Colonic mucosa (tissue), 4 donors: ENCODE measurements at places on chromosomes 1 and 21. TPM values are rescaled to one million over a fixed set of nuclear protein-coding genes. Genes with fewer than 3 reads are reported as not detected.

The NUF2 gene
- 6.8 TPM for total RNA-seq

The GBP2 gene
- total RNA-seq, result 20.1 TPM

The DNASE2B gene
- 0.82 TPM for total RNA-seq

The BEND5 gene
- total RNA-seq, result 0.57 TPM

The PTAFR gene
- total RNA-seq, result 2.2 TPM

The PRMT2 gene
- total RNA-seq, result 67.8 TPM

The MTOR gene
- total RNA-seq, result 50.2 TPM

The CD1E gene
- total RNA-seq, result 0.24 TPM

The CREG1 gene
- total RNA-seq, result 72.7 TPM

The PROX1 gene
- total RNA-seq, result 14.7 TPM

DNA sequence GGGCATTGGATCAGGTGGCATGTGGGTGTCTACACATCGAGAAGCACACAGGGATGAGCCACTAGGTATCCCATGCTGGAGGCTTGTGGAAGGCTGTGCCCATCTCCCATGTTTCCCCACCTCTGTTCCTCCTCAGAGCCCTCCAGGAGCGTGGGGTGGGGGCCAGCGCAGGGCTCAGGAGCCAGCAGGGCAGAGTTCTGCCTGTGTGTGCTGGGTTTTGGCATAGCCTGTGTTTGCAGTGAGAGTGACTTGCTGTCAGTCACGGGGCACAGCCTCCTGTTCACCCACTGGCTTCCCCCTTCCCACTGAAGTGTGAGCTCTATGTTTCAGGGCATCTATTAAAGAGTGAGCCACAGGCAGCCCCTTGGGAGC, 10.4 kb downstream of the IBA57 start:
- no peaks in the 10 kb centered on the region for H3K36me3 ChIP-seq
- H3K4me3 ChIP-seq, result no peak overlapping the region
- no peak overlapping the region for H3K27ac ChIP-seq
- H3K4me1 ChIP-seq, result no peaks in the 10 kb centered on the region

DNA sequence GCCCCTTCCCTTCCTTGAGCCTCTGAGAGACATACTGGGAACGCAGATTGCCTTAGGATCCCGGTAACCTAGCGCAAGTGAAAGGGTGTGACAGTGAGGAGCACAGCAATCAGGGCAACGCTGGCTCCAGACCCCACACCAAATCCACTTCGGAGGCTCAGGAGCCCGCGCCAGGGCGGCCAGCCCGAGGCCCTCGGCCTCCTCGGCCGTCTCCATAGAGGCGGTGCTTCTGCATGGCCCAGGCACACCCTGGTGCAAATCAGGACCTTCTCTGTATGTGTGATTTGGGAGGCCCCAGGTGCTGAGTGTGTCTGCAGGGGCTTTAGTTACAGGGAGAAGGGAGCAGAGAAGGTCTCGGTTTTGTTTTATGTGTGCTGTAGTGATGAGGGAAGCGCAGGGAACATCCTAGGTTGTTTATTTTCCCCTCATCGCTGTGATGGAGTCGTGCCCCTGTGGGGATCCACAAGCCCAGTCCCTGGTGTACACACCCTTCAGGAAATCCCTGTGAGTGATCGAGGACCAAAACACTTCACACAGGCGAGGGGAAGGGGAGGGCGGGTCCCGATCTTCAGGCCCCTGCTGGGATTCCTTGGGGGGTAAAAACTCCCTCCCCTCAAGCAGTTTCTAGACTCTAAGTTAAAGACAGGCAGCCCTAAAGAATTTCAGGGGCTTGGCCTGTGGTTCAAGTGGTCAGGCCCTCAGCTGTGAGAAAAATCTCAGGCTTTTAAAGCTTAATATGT, 9.4 kb downstream of the KIAA1614 start:
- DNase-seq, result no peak
- H3K4me3 ChIP-seq, result no peak overlapping the region
- H3K27ac ChIP-seq, result no peak overlapping the region
- H3K36me3 ChIP-seq, result no peaks in the 10 kb centered on the region

DNA sequence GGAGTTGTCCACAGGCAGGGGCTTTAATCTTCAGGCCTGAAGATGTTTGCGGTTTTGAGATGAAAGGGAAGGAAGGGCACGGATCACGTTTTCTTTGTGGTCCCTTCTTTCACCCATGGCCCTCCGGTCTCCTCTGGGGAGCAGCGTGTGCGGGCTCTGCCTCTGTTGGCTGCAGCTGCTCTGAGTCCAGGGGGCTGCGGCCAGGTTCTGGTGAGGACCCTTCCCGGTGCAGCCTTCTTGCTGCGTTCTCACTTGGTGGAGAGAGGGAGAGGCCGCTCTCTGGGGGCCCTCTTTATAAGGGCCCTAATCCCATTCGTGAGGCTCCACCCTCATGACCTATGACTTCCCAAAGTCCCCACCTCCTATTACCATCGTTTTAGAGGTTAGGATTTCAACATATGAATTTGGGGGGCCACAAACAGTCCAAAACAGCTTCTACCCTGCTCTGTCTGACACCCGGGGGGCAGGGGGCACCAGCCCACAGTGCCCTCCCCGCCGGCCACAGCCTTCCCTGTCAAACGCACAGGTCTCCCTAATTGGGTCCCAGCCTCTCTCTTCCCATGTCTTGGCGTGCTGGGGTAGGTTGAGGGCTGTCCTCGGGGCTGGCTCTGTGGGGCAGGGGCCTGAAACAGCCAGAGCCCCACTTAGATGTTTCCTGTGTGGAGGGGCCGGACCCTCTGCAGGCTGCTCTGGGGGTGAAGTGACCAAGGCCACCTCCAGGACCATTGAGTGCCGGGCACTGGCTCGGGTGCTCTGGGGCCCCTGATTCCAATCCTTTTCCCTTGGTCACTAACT, 100.1 kb upstream of the C1orf174 start:
- H3K4me1 ChIP-seq, result no peaks in the 10 kb centered on the region
- no peaks in the 10 kb centered on the region for H3K27me3 ChIP-seq
- no peaks in the 10 kb centered on the region for H3K36me3 ChIP-seq

DNA sequence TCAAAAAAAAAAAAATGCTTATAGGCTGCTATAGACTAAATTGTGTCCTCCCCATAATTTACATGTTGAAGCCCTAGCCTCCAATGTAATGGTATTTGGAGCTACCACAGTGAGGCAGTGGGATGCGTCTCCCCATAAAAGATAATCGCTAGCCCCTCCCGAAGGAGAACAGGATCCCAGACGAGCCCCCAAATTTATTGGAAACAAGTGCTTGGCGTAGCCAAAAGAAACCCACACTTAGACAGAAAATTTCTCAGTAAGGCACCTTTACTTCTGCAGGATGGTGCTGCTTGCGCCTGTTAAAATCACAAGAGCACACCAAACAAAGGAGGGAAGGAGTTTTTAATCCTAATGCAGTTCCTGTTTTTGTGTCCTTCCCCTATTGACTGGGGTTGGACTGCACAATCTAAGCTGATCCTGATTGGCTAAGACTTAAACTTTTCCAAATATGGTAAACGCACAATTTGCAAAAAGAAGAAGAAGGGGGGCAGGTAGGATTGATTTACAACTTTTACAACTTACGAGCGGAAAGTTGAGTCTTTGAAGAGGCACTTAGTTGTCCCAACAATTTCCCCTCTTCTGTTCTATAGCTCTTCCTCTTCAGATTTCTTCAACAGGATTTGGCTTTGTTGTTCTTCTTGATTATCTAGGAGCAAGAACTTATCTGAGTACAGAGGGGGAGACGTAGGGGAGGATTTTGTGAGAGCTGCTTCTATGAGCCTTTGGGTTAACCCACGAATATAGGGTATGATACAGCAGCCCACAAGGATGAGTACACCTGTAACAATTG, 3.0 kb upstream of the IPP start:
- no peak overlapping the region for H3K4me3 ChIP-seq
- no peak overlapping the region for H3K27ac ChIP-seq
- no peak for DNase-seq
- H3K4me1 ChIP-seq, result no peaks in the 10 kb centered on the region

DNA sequence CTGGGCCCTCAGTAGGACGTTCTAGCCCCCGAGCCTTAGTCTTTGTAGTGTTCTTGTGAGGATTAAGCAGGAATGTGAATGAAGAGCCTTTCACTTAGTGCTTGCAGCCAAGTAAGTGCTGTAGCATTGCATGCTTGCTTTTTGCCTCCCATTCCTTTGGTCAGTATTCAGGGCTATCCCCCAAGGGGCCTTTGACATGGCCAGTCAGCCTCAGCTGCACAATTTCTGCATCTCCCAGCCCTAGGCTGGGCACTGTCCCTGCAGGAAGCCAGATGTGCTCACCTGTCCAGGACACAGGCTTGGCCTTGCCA, 30.5 kb downstream of the SOX13 start:
- peaks cover 17% of the 10 kb centered on the region for H3K4me1 ChIP-seq
- peak overlapping the region; percentile 57 for H3K27ac ChIP-seq
- no peak overlapping the region for H3K4me3 ChIP-seq

GRCh38 chr1:43779266-43779665, 71.9 kb downstream of the ST3GAL3 start:
- H3K27ac ChIP-seq, result no peak overlapping the region
- DNase-seq, result no peak
- H3K27me3 ChIP-seq, result no peaks in the 10 kb centered on the region
- H3K36me3 ChIP-seq, result no peaks in the 10 kb centered on the region
- H3K4me3 ChIP-seq, result no peak overlapping the region

DNA sequence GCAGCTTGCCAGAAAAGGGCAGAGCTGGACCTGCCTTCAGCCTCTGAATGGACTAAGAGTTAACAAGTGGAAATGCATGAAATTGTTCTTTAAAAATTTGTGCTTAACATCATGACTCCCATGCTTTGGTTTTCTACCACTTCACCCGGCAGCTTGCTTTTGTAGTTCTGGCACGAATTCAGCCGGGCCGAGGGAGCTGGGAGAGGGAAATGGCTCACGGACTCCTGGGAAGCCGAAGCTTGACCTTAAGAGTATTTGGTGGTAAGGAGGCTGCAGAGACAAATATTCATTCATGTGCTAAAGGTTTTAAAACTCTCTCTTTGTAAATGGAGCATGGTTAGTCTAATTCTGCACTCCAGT, 17.2 kb upstream of the GFI1 start:
- H3K36me3 ChIP-seq, result no peaks in the 10 kb centered on the region
- H3K27ac ChIP-seq, result no peak overlapping the region
- no peaks in the 10 kb centered on the region for H3K27me3 ChIP-seq
- H3K4me3 ChIP-seq, result no peak overlapping the region
- no peaks in the 10 kb centered on the region for H3K4me1 ChIP-seq
- DNase-seq, result no peak

DNA sequence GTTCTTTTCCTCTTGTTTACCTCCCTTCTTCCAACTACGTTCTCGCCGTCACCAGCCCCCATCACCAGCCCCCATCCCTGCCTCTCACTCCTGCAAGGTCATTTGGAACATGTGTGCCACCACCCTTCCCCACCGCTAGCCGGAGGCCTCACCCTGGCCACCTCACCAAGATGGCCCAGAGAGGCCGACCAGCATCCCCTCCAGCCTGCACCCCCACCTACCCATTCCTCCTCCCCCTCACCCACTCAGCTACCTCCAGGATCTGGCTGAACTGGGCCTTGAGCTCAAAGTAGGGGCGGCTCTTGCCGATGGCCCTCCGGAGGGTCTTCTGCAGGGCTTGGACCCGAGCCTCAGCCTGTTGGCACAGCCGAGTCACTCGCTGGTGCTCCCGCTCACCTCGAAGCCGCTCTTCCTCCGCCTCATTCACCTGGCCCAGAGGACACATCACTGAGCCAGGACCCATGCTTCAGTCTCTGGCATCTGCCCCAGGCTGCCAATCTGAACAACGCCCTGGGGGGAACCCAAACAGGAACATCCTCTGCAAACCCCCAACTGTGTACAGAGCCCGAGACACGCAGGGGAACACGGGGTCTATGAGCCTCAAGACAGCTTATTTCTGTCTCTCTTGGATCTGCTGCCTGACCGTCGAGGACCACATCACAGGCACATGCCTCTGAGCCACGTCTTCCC, 12.8 kb downstream of the SH3BP5L start:
- DNase-seq, result no peak
- H3K27ac ChIP-seq, result no peak overlapping the region
- H3K36me3 ChIP-seq, result peaks cover 4% of the 10 kb centered on the region

GRCh38 chr1:232109391-232109790, 482.8 kb downstream of the DISC1 start:
- no peaks in the 10 kb centered on the region for H3K4me1 ChIP-seq
- H3K27me3 ChIP-seq, result no peaks in the 10 kb centered on the region

GRCh38 chr1:53246261-53247134, 8.2 kb upstream of the MAGOH start:
- no peaks in the 10 kb centered on the region for H3K4me1 ChIP-seq
- no peak overlapping the region for H3K27ac ChIP-seq
- no peak overlapping the region for H3K4me3 ChIP-seq
- H3K27me3 ChIP-seq, result no peaks in the 10 kb centered on the region
- no peak for DNase-seq
- no peaks in the 10 kb centered on the region for H3K36me3 ChIP-seq

GRCh38 chr1:44566281-44567046, 107.8 kb downstream of the TMEM53 start:
- no peaks in the 10 kb centered on the region for H3K36me3 ChIP-seq
- no peaks in the 10 kb centered on the region for H3K4me1 ChIP-seq
- no peak overlapping the region for H3K4me3 ChIP-seq
- H3K27ac ChIP-seq, result no peak overlapping the region
- no peak for DNase-seq

DNA sequence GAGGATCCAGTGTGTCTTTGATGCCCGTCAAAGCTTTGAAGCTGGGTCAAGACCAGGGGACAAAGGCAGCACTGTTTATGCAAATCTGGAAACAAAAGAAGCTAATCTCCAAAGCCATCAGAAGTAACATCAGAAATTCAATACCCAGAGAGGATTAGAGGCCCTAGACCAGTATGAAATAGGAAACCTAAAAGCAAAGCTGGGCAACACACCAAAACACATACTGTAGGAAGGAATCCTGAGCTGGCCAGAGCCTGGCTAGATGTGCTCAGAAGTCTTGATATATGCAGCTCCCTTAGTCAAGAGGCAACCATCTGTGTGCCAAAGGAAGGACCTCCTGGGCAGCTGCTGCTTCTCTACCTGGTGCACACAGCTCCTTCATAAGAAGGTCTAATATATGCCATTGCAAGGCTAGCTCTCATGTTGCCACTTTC, 12.3 kb downstream of the COLGALT2 start:
- DNase-seq, result no peak
- no peaks in the 10 kb centered on the region for H3K27me3 ChIP-seq
- H3K4me1 ChIP-seq, result no peaks in the 10 kb centered on the region
- H3K4me3 ChIP-seq, result no peak overlapping the region
- H3K27ac ChIP-seq, result no peak overlapping the region

GRCh38 chr1:246587032-246587431, 20.8 kb downstream of the CNST start:
- no peaks in the 10 kb centered on the region for H3K27me3 ChIP-seq
- H3K36me3 ChIP-seq, result no peaks in the 10 kb centered on the region
- H3K27ac ChIP-seq, result peak overlapping the region; percentile 22
- no peak overlapping the region for H3K4me3 ChIP-seq
- H3K4me1 ChIP-seq, result peaks cover 8% of the 10 kb centered on the region

- H3K27me3 ChIP-seq, result no peaks in the 10 kb centered on the region
- no peak overlapping the region for H3K4me3 ChIP-seq
- no peak for DNase-seq
- no peaks in the 10 kb centered on the region for H3K36me3 ChIP-seq
- H3K27ac ChIP-seq, result no peak overlapping the region
- H3K4me1 ChIP-seq, result no peaks in the 10 kb centered on the region
These were observed 25.9 kb upstream of the GNPAT start for GRCh38 chr1:231214918-231215680.

GRCh38 chr1:10915594-10915993, 96.9 kb upstream of the TARDBP start:
- H3K4me1 ChIP-seq, result no peaks in the 10 kb centered on the region
- H3K4me3 ChIP-seq, result no peak overlapping the region
- no peaks in the 10 kb centered on the region for H3K27me3 ChIP-seq
- DNase-seq, result no peak

GRCh38 chr1:106925750-106926149, 130.7 kb upstream of the PRMT6 start:
- no peaks in the 10 kb centered on the region for H3K27me3 ChIP-seq
- no peak for DNase-seq
- no peaks in the 10 kb centered on the region for H3K36me3 ChIP-seq
- no peak overlapping the region for H3K4me3 ChIP-seq
- H3K27ac ChIP-seq, result no peak overlapping the region
